Left colon (tissue), 2 donors: ENCODE measurements at places on chromosomes 11 and 22.

GRCh38 chr11:64230985-64231365, 627 bp downstream of the DNAJC4 start:
- no peak for DNase-seq

GRCh38 chr22:30286331-30286730, 3.0 kb downstream of the CASTOR1 start:
- DNase-seq, result no peak

DNA sequence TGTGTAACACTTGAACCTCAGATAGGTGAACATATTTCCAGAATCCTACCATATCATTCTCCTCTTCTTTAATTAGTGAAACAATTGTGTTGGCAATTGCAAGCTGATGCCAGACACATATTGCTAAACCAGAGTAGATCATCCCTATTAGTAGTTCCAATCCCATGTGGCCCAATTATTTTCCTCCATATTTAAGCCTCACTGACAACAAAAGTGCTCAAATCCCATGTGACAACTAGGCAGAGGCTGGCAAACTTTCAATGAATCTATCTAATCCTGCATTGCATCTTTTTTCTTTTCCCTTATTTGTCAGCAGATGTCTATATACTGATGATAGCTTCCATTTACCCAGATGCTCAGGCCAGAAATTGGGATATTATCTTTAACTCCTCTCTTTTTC, 90.4 kb downstream of the GRIA4 start:
- no peak for DNase-seq

DNA sequence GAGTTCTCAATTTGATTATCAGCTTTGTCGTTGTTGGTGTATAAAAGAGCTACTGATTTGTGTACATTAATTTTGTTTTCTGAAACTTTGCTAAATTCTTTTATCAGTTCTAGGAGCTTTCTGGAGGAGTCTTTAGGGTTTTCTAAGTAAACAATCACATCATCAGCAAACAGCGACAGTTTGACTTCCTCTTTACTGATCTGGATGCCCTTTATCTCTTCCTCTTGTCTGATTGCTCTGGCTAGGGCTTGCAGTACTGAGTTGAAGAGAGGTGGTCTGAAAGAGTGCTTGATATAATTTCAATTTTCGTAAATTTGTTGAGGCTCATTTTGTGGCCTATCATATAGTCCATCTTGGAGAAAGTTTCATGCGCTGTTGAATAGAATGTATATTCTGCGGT, 213.0 kb downstream of the DLG2 start:
- DNase-seq, result no peak

- no peak for DNase-seq
Observed at GRCh38 chr11:20368438-20368837, 4.9 kb downstream of the HTATIP2 start.

GRCh38 chr11:100328626-100329340, 358.3 kb upstream of the ARHGAP42 start:
- no peak for DNase-seq
